ENCODE measurements at places on chromosomes 2 and 18.

DNA sequence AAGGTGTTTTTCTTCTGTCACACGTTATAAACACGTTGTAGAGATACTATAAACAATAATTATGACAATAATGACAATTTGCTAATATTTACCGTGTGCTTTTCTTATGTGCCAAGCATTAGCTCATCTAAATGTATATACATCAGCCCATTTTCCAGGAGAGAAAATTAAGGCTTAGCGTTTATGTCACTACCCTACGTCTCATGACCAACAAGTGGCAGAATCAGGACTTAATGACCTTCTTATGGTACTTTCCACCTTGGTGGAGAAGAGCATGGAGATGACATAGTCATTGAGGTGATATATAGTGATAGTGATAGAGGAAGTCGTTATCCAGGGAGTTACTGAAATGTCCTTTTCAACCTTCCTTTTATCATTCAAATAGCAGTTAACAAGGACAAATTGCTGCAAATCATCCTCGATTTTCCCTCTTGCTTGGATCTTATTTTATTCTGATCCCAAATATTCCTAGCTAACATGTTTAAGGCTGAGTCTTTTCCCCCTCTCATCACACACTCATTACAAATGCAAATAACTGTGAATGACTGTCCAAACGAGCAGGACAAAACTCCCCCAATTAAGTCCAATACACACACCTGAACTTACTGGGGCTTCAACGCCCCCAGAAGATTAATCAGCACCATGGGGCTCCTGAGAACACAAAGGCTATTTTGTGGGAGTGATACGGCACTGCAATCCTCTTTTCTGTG, 27.3 kb downstream of the SPRED2 start:
- no peak overlapping the region for H3K4me3 ChIP-seq
- peaks cover 4% of the 10 kb centered on the region for H3K27me3 ChIP-seq
- H3K4me1 ChIP-seq: peaks cover 20% of the 10 kb centered on the region
- no peaks in the 10 kb centered on the region for H3K36me3 ChIP-seq
- no peak overlapping the region for H3K27ac ChIP-seq

GRCh38 chr2:62831729-62832128, 126.2 kb downstream of the EHBP1 start:
- no peak for DNase-seq
- H3K27me3 ChIP-seq: no peaks in the 10 kb centered on the region
- H3K27ac ChIP-seq: no peak overlapping the region
- H3K36me3 ChIP-seq: peaks cover 29% of the 10 kb centered on the region
- H3K4me3 ChIP-seq: no peak overlapping the region

GRCh38 chr2:172674034-172674967, 61.3 kb upstream of the RAPGEF4 start:
- no peak overlapping the region for H3K27ac ChIP-seq
- peaks cover 2% of the 10 kb centered on the region for H3K4me1 ChIP-seq
- peak; percentile 77 for DNase-seq
- H3K4me3 ChIP-seq: peak overlapping the region; percentile 42
- peaks cover 5% of the 10 kb centered on the region for H3K27me3 ChIP-seq
- no peaks in the 10 kb centered on the region for H3K36me3 ChIP-seq

DNA sequence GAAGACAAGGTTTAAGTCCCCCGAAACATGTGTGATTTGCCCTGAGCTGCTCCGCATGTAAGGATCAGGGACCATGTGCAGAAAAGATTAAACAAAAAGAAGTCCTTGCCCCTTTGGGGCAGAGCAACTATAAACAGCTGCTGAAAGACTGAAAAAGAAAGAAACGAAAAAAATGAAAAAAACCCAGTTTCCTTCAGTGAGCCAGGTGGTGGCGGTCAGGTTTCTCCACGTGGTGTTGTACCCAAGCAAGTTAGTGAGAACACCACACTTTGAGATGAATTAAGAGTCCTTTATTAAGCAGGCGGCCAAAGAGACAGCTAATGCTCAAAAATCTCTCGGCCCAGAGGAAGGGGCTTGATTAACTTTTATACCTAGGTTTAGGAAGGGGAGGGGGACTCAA, 404.9 kb upstream of the SYT4 start:
- no peak overlapping the region for H3K27ac ChIP-seq
- no peaks in the 10 kb centered on the region for H3K27me3 ChIP-seq
- DNase-seq: no peak
- H3K36me3 ChIP-seq: no peaks in the 10 kb centered on the region

- peak overlapping the region; percentile 42 for H3K27ac ChIP-seq
- peak overlapping the region; percentile 51 for H3K4me3 ChIP-seq
- DNase-seq: peak; percentile 66
- peaks cover 63% of the 10 kb centered on the region for H3K4me1 ChIP-seq
- peaks cover 57% of the 10 kb centered on the region for H3K36me3 ChIP-seq
- H3K27me3 ChIP-seq: no peaks in the 10 kb centered on the region
Observed at GRCh38 chr2:130376433-130377293, 20.8 kb downstream of the PTPN18 start.

DNA sequence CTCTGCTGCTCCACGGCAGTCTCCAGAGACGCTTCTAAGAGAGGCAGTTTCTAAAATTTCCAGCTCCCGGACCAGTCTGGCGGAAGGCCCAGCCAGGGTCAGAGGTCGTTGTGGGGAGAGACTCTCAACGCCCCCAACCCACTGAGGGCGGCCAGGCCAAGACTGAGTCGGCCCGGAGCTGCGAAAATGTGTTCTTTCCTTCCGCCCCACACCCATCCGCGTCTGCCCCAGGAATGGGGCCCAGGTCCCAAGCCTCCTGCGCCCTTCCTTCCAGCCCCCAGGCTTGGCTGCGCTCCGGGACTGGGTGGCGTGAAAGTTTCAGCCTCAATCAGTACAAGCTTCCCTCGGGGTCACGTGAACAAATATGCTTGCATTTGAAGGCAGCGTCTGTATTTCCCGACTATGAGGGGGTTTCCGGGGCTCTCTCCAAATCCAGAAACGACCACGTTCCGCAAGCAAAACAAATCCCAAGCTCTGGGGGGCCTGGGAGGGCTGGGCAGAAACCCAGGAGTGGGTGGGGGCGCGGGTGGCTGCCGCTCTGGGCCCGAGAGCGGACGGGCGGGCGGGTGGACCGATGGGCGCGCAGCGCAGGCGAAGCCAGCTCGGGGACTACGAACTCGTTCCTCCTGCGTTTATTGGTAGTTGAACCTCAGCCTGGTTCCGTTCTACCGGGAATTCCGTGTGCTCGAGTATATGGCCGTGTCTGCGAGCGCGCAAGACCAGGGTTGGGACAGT, 3.3 kb downstream of the HOXD3 start:
- peaks cover 2% of the 10 kb centered on the region for H3K4me1 ChIP-seq
- DNase-seq: no peak
- no peak overlapping the region for H3K4me3 ChIP-seq
- peaks cover 5% of the 10 kb centered on the region for H3K36me3 ChIP-seq
- no peak overlapping the region for H3K27ac ChIP-seq
- peaks cover 83% of the 10 kb centered on the region for H3K27me3 ChIP-seq

DNA sequence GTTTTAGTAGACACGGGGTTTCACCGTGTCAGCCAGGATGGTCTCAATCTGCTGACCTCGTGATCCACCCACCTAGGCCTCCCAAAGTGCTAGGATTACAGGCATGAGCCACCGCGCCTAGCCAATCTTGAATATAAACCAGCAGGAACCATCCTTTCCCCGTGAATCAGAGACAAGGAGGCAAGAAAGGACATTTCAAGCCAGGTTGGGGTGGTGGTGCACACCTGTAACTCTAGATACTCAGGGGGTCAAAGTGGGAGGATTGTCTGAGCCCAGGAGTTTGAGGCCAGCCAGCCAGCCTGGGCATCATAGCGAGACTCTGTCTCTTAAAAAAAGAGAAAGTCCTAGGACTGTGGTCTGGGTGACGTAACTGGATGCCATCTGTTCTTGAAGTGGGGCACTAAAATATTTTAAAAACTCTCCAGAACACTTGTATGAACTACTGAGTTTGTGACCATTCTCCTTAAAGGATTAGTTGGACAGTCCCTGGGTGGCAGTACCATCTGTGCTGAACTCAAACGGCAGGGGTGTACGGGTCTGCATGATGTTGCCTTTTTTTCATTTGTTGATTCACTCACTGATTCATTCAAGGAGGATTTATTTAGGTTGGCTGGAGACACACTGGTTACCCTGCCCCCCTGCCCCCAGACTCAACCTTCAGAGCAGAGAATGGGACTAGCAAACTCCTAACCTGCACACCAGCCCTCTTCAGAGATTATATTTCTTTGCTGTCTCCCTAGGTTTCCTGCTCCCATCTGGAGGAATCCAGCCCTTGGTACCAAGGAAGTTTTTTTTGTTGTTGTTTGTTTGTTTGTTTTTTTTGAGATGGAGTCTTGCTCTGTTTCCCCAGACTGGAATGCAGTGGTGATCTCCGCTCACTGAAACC, 2.9 kb upstream of the TLX2 start:
- peaks cover 50% of the 10 kb centered on the region for H3K27me3 ChIP-seq
- H3K4me3 ChIP-seq: no peak overlapping the region
- H3K27ac ChIP-seq: no peak overlapping the region
- peaks cover 11% of the 10 kb centered on the region for H3K36me3 ChIP-seq

GRCh38 chr2:162253435-162253834, 10.2 kb upstream of the FAP start:
- no peak overlapping the region for H3K4me3 ChIP-seq
- H3K27ac ChIP-seq: no peak overlapping the region
- H3K27me3 ChIP-seq: peaks cover 27% of the 10 kb centered on the region
- DNase-seq: no peak
- H3K4me1 ChIP-seq: peaks cover 3% of the 10 kb centered on the region
- H3K36me3 ChIP-seq: no peaks in the 10 kb centered on the region

GRCh38 chr2:44744961-44745892, 196.3 kb upstream of the SIX3 start:
- no peak overlapping the region for H3K4me3 ChIP-seq
- no peaks in the 10 kb centered on the region for H3K4me1 ChIP-seq
- DNase-seq: no peak
- H3K27me3 ChIP-seq: no peaks in the 10 kb centered on the region
- no peaks in the 10 kb centered on the region for H3K36me3 ChIP-seq
- H3K27ac ChIP-seq: no peak overlapping the region

DNA sequence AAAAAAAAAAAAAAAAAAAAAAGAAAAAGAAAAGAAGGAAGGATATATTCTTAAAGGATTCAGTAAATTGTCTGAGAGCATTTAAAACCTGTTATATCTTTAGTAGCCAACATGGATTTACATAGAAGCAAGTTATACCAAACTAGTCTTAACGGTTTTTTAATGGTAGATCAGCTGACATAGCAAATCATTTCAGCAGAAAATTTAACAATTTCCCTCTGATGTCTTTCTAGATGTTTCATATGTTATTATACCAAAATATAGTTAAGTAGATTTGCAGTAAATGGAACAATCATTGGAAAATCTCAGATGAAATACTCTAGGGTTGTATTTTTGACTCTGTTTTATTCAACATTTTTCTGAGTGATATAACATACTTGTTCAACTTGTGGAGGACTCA, 72.9 kb downstream of the BABAM2 start:
- no peaks in the 10 kb centered on the region for H3K27me3 ChIP-seq
- peaks cover 31% of the 10 kb centered on the region for H3K36me3 ChIP-seq
- no peak for DNase-seq

DNA sequence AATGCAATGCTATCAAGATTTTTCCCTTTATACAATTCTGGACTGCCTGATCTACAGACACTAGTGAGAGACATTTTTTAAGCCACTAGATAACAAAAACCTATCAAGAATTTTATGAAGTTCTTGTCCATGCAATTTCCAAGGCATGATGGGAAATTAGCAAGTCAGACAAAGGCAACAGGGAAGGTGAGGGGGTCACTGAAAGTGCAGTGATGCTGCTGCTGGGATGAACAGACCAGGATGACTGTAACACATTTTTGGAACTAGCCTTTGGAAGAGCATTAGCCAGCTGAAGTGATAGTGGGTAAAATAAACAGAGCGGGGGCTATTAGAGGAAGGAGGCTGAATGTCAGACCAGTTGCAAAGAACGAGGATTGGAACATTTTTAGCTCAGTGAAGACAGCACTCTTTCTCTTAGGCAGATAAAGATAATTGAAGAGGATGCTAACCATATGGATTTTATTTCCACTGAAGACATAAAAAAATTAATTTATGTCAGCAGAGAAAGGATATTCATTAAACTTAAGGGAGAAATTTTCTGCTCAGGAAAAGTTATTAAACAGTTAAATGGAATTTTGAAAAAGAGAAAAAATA, 17.9 kb downstream of the NRXN1 start:
- no peaks in the 10 kb centered on the region for H3K27me3 ChIP-seq
- DNase-seq: no peak
- H3K4me1 ChIP-seq: no peaks in the 10 kb centered on the region
- no peaks in the 10 kb centered on the region for H3K36me3 ChIP-seq
- H3K4me3 ChIP-seq: no peak overlapping the region
- no peak overlapping the region for H3K27ac ChIP-seq

- H3K27ac ChIP-seq: no peak overlapping the region
- H3K4me3 ChIP-seq: no peak overlapping the region
- H3K27me3 ChIP-seq: no peaks in the 10 kb centered on the region
- peaks cover 20% of the 10 kb centered on the region for H3K36me3 ChIP-seq
- peaks cover 2% of the 10 kb centered on the region for H3K4me1 ChIP-seq
Observed at GRCh38 chr2:43478412-43479086, 117.3 kb downstream of the THADA start.

GRCh38 chr2:191020742-191021381, 6.9 kb upstream of the STAT1 start:
- H3K4me1 ChIP-seq: peaks cover 35% of the 10 kb centered on the region
- H3K27ac ChIP-seq: no peak overlapping the region
- H3K27me3 ChIP-seq: peaks cover 2% of the 10 kb centered on the region
- H3K4me3 ChIP-seq: no peak overlapping the region

DNA sequence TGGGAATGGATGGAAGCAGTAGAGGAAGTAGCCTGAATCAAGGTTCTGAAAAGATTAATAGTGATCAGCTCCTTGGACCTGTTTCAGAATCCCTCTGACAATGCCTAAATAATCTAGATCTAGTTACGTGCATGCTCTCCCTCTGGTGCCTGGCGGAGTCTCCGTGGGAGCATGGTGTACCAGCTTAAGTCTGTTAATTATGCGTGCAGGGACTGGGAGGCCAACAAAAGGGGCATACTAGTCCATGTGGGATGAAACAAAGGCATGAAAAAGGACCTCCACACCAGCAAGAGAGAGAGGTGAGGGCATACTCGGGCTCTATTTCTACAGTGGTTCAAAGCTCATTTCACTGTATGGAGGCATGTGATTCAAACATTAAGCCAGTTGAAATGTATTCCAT, 200.3 kb downstream of the DPP4 start:
- H3K27ac ChIP-seq: no peak overlapping the region
- no peak for DNase-seq
- H3K27me3 ChIP-seq: peaks cover 26% of the 10 kb centered on the region
- no peak overlapping the region for H3K4me3 ChIP-seq
- no peaks in the 10 kb centered on the region for H3K4me1 ChIP-seq

All from activated CD4-positive, alpha-beta T cell treated with anti-CD3 and anti-CD28 coated beads, Interleukin-2, amount 10 ng/mL, durations not matched to agents 24 days and 14 days (primary cell).